ENCODE measurements at places on chromosomes 12 and 14.

GRCh38 chr14:59245809-59246295 is 57.4 kb downstream of the DAAM1 start:
- DNase-seq = no peak

GRCh38 chr12:50066402-50066801 is 9.0 kb downstream of the ASIC1 start:
- peak; percentile 93 for DNase-seq

DNA sequence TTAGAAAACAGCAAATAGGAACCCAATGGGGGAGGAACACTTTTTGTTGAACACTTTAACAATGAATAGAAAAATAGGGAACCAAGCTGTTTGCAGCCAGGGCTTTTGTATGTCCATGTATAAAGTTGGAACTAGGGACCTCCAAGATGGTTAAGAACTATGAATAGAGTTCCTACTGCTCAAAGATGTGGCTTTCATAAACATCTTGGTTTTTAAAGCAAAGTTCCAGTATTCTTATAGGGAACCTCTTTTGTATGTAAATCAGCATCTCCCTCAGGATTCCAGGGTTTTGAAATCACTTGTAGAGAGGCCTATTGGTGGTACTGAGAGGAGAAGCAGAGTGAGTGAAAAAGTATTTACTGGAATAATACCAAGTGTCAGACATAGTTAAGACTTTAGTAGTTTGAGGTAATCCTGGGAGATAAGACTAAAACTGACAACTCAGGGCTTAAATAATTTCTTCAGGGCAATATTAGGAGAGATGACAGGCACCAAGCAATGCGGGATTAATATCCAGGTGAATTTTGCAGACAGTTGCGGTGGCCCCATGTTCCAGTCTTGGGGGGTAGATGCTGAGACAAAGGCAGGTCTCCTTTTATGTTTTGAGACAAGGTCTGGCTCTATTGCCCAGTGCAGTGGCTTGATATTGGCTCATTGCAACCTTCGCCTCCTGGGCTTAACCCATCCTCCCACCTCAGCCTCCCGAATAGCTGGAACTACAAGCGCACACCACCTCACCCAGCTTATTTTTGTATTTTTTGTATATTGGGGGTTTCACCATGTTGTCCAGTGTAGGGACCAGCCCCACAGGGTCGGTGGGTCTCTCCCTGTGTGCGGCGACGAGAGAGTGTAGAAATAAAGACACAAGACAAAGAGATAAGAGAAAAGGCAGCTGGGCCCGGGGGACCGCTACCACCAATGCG is 10.4 kb upstream of the EID3 start:
- peak; percentile 44 for DNase-seq

DNA sequence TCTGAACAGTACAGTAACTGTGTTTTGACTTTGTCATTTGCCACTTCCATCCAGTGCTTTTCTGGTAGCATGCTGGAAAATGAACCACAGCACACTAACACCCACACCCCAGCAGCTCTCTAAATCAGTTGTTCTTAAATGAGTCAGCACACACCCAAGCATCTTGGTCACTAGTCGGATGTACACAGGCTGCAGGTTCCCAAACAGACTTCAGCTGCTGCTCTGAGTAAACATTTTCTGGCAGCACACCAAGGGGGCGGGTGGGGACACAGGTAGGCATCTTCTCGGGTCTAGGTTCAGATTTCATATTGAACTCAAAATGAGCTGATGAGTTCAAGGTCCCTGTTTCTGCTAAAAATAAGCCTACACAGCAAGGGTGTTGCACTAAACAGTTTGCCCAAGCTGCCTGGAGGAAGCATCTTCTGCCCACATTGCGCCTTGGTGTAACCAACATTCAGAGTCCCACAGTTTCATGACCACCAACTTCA is 39.8 kb downstream of the IFNG start:
- DNase-seq = no peak

DNA sequence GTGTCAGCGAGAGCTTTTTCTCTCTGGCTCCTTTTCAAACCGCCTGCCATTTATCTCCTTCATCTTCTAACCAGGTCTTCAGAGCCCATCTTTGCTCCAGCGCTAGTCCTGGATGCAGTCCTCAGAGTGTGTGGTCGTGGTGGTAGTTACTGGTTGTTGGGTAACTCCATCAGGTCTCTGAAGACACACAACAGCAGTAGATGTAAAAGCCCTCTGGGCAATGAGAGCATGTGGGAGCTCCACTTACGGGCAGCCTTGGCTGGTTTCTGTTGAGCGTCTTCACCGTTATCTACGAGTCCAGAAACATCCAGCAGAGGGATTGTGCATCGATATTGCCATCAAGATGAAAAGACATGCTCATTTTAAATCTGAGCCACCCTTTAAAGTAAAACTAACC is 61.2 kb downstream of the FBXL14 start:
- DNase-seq = peak; percentile 22

DNA sequence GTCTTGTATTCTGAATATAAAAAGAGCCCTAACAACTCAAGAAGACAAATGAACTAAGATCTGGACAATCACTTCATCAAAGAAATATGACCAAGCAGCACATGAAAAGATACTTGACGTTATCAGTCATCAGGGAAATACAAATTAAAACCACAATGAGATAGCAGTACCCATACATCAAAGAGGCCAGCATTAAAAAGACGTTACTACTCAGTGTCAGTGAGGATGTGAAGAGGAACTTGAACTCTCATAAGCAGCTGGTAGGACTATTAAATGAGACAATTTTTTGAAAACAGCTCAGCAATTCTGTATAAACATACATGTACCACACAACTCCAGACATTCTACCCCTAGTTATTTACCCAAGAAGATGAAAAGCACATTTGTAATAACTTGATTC is 55.9 kb downstream of the FERMT2 start:
- DNase-seq = peak; percentile 33
